PC-9 (cell line): ENCODE measurements at places on chromosomes 12 and 14. TPM values are rescaled to one million over a fixed set of nuclear protein-coding genes. Genes with fewer than 3 reads are reported as not detected.

OTUB2 gene
- 0.43 and 0.55 TPM in 2 replicates for total RNA-seq

OR4Q3 gene
- total RNA-seq = not detected in 2 replicates

CCDC196 gene
- total RNA-seq = not detected in 2 replicates

LRRK2 gene
- 0.26 and 0.48 TPM in 2 replicates for total RNA-seq

DNA sequence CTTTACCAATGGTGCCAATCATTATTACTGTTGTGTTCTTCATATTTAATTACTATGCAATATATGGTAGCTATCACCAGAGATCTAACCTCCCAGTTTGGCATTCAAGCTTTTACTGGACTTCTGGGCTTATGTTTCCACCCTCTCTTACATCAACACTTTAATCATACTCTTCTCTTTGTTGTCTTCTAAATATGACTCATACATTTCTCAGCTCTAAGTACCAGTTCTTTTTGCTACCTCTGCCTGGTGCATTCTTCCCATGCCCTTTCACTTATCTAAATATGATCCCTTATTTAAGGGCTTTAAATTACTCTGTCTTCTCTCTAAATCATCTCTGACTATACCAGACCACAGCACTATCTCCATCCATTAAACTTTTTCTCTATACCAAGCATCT, 246.1 kb upstream of the CCDC196 start:
- no peak overlapping the region for H3K27ac ChIP-seq
- no peaks in the 10 kb centered on the region for H3K27me3 ChIP-seq
- H3K36me3 ChIP-seq = no peaks in the 10 kb centered on the region
- no peaks in the 10 kb centered on the region for H3K4me1 ChIP-seq
- H3K4me3 ChIP-seq = no peak overlapping the region
- peak; percentile 39 for DNase-seq

DNA sequence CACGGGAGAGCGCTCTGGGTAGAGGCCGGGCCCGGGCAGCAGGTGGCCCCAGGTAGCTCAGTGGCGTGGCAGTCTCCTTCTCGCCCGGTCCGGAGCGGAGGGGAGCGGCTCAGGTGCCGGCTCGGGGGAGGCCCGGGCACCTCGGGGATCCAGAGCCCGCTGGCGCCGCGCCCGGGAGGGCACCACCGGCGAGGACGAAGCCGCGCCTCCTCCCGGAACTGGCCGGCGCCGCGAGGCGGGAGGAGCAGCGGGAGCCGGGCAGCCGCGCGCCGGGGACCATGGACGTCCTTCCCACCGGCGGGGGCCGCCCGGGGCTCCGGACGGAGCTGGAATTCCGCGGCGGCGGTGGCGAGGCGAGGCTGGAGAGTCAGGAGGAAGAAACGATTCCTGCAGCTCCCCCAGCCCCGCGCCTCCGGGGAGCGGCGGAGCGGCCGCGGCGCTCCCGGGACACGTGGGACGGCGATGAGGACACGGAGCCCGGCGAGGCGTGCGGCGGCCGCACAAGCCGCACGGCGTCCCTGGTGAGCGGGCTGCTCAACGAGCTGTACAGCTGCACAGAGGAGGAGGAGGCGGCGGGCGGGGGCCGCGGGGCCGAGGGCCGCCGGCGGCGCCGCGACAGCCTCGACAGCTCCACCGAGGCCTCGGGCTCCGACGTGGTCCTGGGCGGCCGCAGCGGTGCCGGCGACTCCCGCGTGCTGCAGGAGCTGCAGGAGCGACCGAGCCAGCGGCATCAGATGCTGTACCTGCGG, 21.5 kb upstream of the GNS start:
- H3K4me1 ChIP-seq = peaks cover 28% of the 10 kb centered on the region
- H3K36me3 ChIP-seq = no peaks in the 10 kb centered on the region
- H3K4me3 ChIP-seq = peak overlapping the region; percentile 77
- peak; percentile 69 for DNase-seq

DNA sequence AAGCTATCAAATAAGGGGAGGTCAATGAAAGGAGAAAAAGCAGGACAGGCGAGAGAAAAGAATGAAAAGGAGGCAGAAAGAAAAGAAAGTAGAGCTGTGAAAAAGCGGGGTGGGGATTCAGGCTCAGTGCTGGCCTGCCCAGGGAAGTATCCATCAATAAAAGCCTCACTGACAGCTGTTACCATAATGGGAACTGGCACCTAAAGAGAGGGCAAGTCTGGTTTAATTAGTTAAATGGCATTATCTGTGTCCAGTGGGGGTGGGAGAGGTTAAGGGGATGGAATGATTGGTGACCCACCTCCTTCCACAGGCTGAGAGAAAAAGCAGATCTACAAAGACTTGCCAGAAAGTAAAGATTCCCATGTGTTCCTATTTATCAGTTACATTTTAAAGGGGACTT, 7.4 kb downstream of the SALL2 start:
- no peak for DNase-seq
- no peaks in the 10 kb centered on the region for H3K36me3 ChIP-seq
- no peak overlapping the region for H3K4me3 ChIP-seq
- no peaks in the 10 kb centered on the region for H3K4me1 ChIP-seq
- no peak overlapping the region for H3K27ac ChIP-seq

DNA sequence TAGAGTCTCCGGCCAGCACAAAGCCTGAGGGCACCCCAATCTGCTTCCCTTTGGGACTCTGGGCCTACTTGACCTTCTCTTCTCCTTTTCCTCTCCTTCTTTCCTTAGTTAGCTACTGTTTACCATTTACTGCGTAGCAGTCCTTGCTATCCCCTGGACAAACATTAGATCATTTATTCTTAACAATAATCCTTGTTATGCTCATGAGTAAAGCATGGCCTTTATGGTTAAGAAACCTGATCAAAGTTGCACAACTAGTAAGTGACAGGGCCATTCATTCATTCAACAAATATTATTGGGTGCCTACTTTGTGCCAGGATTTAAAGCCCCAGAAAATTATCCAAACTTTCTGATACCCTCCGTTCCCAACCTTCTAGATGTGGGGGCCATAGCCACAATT, 3.2 kb upstream of the HDAC7 start:
- no peaks in the 10 kb centered on the region for H3K27me3 ChIP-seq
- no peaks in the 10 kb centered on the region for H3K36me3 ChIP-seq
- no peak for DNase-seq
- H3K27ac ChIP-seq = peak overlapping the region; percentile 80; the same call in 1 of the 2 replicates
- H3K4me3 ChIP-seq = no peak overlapping the region
- H3K4me1 ChIP-seq = peaks cover 81% of the 10 kb centered on the region

GRCh38 chr14:79668951-79669350, 542.4 kb downstream of the DIO2 start:
- H3K4me3 ChIP-seq = no peak overlapping the region
- no peaks in the 10 kb centered on the region for H3K4me1 ChIP-seq
- no peaks in the 10 kb centered on the region; the same call in 1 of the 2 replicates for H3K27me3 ChIP-seq

DNA sequence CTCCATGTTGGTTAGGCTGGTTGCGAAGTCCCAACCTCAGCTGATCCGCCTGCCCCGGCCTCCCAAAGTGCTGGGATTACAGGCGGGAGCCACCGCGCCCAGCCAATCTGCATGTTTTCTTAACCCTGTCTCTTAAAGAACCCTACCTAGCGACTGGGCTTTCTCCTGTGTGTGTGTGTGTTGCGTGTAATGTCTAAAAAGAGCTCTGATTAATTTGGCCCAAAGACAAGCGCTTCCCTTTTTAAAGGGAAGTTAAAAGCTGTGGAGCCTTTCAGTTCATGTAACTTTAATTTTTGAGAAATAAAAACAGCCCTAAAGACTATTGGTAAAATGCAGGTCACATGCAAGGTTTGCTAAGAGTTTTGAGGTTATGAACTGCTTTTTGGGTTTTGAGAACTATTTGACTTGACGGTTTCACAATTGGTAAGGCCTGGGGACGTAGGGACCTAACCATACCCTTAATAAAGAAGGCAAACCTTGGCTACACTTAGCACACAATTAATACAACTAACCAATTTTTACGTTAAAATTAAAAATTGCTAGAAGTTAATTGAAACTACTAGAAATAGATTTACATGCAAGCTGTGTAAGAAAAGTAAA, 103.2 kb downstream of the KCNMB4 start:
- no peak overlapping the region for H3K27ac ChIP-seq
- no peak for DNase-seq
- H3K4me1 ChIP-seq = no peaks in the 10 kb centered on the region
- H3K4me3 ChIP-seq = peak overlapping the region; percentile 63
- H3K36me3 ChIP-seq = no peaks in the 10 kb centered on the region

GRCh38 chr14:99966037-99966835, 99.0 kb upstream of the EVL start:
- no peaks in the 10 kb centered on the region for H3K4me1 ChIP-seq
- H3K36me3 ChIP-seq = no peaks in the 10 kb centered on the region

- no peaks in the 10 kb centered on the region for H3K36me3 ChIP-seq
- DNase-seq = no peak
- H3K27me3 ChIP-seq = peaks cover 8% of the 10 kb centered on the region; the same call in 1 of the 2 replicates
- no peaks in the 10 kb centered on the region for H3K4me1 ChIP-seq
- no peak overlapping the region for H3K27ac ChIP-seq
- H3K4me3 ChIP-seq = no peak overlapping the region
These were observed 163.2 kb downstream of the PAH start for GRCh38 chr12:102753802-102754201.

DNA sequence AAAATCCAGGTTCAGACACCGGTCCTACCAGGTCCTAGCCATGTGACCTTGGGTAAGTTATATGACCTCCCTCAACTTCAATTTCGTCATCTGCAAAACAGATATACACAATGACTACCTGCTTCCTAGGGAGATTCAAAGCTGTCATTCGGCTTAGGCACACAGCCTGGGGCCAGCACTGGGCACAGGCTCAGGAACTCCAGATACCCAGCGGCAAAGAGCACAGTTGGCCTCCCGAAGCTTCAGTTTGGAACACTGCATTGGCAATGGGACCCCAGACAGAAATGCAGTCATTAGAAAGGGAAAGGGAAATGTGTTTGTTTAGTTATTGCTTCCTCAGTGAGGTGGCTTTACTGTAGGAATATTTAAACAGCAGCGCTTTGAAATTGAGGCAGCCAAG, 11.4 kb downstream of the PLEKHG6 start:
- H3K36me3 ChIP-seq = peaks cover 16% of the 10 kb centered on the region
- H3K4me1 ChIP-seq = peaks cover 39% of the 10 kb centered on the region
- no peaks in the 10 kb centered on the region for H3K27me3 ChIP-seq
- H3K4me3 ChIP-seq = no peak overlapping the region
- H3K27ac ChIP-seq = peak overlapping the region; percentile 60
- no peak for DNase-seq

DNA sequence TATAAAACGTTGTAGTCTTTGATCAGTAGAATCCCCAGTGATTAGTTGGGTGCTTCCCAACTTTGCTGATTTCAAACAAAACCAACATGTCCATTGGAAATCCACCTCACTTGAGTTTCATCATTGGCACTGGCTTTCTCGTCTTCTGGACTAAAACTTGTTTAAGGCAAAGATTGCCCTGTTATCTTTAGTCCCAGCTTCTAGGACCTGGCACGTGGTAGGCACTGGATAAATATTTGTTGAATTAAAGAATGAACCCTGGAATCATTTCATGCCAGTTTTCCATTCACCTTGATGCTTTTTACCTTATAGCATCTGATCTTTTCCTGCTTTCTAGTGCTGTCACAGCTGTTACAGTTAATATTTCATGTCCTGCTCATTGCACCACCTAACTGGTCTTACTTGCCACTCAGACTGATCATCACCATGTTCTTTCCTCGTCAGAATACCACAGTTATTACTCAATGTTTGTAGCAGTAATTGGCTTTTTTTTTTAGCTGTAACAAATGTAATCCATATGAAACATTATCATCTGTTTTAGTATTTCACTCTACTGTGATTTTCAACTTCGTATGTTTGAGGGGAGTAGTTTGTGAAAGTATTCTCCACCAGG, 7.3 kb upstream of the C12orf50 start:
- peak; percentile 72 for DNase-seq
- H3K4me1 ChIP-seq = peaks cover 20% of the 10 kb centered on the region
- H3K27ac ChIP-seq = peak overlapping the region; percentile 26
- H3K36me3 ChIP-seq = no peaks in the 10 kb centered on the region
- H3K4me3 ChIP-seq = peak overlapping the region; percentile 74

DNA sequence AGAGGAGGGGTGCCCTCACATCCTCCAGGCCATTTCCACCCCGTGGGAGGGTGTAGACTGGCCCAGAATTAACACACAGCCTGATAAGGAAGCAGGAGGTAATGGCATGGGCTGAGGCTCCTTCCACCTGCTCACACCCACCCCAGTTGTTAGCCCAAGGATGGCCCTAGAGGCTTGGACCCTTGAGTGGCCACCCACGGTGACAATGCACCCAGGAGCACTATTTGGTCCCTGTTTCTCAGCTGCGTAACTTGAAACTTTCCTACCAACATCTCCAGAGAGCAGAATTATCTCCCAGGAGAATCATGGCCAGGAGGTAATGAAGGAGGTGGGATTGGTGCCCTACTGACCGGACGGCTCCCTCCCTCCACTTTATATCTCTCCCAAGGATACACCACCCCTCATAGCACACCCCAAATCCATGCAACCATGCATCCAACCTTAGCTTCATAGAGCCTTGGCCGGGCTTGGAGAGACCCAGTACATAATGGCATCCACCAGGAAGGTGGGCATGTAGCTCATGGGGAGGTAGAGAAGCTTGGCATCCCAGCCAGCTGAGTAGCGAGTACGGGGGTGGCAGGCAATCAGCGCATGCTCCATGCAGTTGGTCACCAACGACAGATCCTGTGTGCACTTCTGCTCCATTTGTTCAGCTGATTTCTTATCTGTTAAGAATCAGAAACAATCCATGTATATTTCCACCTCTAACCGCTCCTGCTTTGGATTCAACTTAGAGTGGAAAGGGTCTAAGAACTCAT, 5.6 kb downstream of the RDH16 start:
- H3K4me1 ChIP-seq = peaks cover 4% of the 10 kb centered on the region
- H3K4me3 ChIP-seq = no peak overlapping the region
- no peaks in the 10 kb centered on the region for H3K27me3 ChIP-seq
- H3K27ac ChIP-seq = no peak overlapping the region

- H3K27ac ChIP-seq = no peak overlapping the region
- H3K4me1 ChIP-seq = no peaks in the 10 kb centered on the region
- DNase-seq = no peak
- peaks cover 90% of the 10 kb centered on the region for H3K27me3 ChIP-seq
- no peak overlapping the region for H3K4me3 ChIP-seq
- no peaks in the 10 kb centered on the region for H3K36me3 ChIP-seq
These were observed 1.5 kb downstream of the LHX5 start for GRCh38 chr12:113469949-113470743.

DNA sequence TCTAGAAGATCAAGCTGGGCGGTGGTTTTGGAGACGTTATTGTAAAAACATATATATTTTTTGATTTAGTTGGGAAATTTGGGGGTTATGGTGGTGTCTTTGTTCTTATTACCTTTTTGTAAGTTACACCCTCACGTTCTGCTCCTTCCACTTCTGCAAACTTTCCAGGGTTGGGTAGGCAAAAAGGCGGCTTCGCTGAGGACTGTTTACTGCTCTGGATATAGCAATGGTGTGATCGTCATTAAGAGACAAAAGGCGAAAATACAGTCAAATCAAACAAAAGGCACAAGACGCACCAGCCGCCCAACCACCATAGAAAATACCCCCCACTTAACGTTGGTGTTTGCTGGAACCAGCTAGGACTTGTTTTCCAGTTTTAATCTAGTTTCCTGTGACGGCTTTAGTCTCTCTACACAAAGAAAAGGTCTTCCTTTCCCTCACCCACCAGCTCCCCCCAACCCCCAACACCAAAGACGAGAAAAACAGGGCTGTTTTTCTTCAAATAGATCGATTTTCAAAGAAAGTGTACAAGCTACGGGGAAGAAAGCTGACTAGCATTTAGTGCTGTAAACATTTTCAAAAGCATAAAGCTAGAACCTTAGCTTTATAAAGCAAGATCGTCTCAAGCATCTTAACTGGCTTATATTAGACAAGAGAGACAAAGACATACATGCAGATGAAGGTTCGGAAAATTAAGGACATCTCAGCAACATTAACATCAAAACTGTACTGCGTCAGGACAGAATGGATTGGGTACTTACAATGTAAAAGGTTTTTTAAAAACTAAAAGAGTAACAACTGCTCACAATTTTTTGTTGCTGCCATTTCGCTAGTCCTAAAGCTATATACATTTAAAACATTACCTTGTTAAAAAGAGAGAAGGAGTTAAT, 2.0 kb upstream of the SETD1B start:
- peak overlapping the region; percentile 83 for H3K4me3 ChIP-seq
- no peaks in the 10 kb centered on the region for H3K36me3 ChIP-seq
- no peaks in the 10 kb centered on the region for H3K27me3 ChIP-seq
- DNase-seq = no peak
- H3K4me1 ChIP-seq = peaks cover 37% of the 10 kb centered on the region
